Fibroblast of the aortic adventitia (primary cell): ENCODE measurements at places on chromosomes 11 and 22. TPM values are rescaled to one million over a fixed set of nuclear protein-coding genes. Genes with fewer than 3 reads are reported as not detected.

DNA sequence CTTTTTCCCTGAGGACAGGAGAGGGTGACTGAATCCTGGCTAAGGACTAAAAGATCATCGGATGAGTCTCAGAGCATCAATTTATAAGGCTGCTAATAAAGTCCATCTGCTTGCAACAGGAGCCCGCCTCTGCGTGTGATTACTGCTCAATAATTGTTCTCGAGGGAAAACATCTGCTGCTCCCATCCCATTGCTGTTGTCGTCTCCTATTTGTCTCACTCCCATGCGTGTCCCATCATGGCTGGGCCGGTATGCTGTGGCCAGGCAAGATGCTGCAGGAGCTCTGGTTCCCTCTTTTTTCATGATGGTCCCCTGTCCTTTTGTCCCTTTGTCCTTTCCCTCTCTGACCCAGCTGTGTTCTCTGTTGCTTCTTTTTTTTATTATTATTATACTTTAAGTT lies 121.2 kb downstream of the SPATA19 start:
- no peak for DNase-seq

DNA sequence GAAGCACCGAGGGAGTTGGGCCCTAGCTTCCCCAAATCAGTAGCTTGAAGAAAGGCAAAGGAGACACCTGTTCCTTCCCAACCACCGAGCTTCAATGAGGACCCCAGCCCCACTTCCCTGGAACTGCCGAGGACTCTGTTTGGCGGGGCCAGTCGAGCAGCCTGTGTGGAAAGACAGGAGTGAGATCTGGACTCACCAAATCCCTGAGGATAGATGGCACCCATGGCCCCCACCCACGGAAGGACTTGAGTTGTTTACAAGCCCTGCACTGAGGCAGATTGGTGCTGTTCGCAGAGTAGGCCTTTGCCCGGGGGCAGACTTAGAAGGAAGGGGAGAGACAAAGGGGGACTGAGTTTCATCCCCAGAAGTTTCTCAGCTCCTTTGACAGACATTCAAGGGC lies 64.6 kb downstream of the FEZ1 start:
- DNase-seq = no peak

GRCh38 chr11:93773045-93773477 lies 11.0 kb upstream of the MED17 start:
- DNase-seq = no peak

GRCh38 chr11:103499710-103500340 lies 390.6 kb downstream of the DYNC2H1 start:
- DNase-seq = no peak

- no peak for DNase-seq
Measured at GRCh38 chr11:37942081-37942480, 1344.0 kb upstream of the RAG2 start.

Gene TMX2
- total RNA-seq = 46.9 and 66.6 TPM in 2 replicates

- no peak for DNase-seq
Measured at GRCh38 chr22:29647954-29648737, 44.7 kb downstream of the NF2 start.

Gene MUC5AC
- under 0.01 TPM in 1 of 2 replicates, not detected in the other for total RNA-seq

GRCh38 chr11:35905646-35906276 lies 38.1 kb upstream of the LDLRAD3 start:
- DNase-seq = no peak

DNA sequence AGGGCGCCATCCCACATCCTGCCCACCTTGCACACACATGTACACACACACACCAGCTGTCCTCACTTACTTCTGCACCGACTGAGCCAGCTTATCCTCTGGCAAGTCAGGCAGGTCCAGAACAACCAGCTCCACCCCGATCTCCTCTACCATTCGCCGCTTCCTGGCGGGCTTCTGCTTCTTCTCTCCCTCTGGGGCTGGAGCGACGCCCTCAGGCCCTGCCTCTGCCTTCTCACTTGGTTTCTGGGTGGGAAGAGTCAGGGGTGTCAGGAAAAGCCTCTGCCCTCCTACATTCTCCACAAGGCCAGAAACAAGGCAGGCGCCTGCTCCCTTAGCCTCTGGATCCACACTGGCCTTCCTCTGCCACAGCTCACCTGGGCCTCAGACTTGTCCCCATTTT lies 8.4 kb downstream of the HYOU1 start:
- no peak for DNase-seq

DNA sequence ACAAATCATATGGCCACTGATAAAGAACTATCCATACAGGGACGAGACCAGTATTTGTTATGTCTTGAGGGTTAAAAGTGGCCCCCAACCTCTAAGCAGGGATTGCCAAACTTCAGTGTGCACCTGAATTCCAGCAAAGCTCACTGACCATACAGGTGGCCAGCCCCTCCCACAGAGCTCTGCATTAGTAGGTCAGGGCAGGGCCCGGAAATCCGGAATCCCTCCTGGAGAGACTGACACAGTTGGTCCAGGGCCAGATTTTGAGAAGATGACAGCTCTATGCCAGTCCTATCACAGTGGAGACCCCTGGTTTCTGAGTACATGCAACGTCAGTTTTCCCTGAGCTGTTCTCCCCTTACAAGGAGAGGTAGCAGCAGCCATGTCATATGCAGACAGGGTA lies 20.8 kb downstream of the VPS37C start:
- DNase-seq = no peak

GRCh38 chr22:35617137-35617755 lies at the start of gene MB:
MB (minus strand) TSS chr22:35617329; CDS start chr22:35617257, 72 bp downstream.
- no peak for DNase-seq

- DNase-seq = no peak
Measured at GRCh38 chr22:26767351-26768155, 110.2 kb downstream of the MIAT start.

Gene MMP27
- total RNA-seq = 0.18 TPM in 1 of 2 replicates, not detected in the other
